ENCODE measurements at places on chromosomes 13 and 19. TPM values are rescaled to one million over a fixed set of nuclear protein-coding genes. Genes with fewer than 3 reads are reported as not detected.

The MRPL4 gene
- total RNA-seq = 129 TPM

The LAIR2 gene
- total RNA-seq = not detected

The TRPC4 gene
- total RNA-seq = 0.28 TPM

The GJB2 gene
- total RNA-seq = 5.9 TPM

The SLAIN1 gene
- 20.0 TPM for total RNA-seq

The ZNF763 gene
- total RNA-seq = 4.2 TPM

The MYO9B gene
- 47.9 TPM for total RNA-seq

The FCHO1 gene
- total RNA-seq = 3.1 TPM

The ZNF135 gene
- 14.0 TPM for total RNA-seq

GRCh38 chr19:16076958-16077611 is 790 bp downstream of the TPM4 start:
- peak; percentile 55 for DNase-seq

DNA sequence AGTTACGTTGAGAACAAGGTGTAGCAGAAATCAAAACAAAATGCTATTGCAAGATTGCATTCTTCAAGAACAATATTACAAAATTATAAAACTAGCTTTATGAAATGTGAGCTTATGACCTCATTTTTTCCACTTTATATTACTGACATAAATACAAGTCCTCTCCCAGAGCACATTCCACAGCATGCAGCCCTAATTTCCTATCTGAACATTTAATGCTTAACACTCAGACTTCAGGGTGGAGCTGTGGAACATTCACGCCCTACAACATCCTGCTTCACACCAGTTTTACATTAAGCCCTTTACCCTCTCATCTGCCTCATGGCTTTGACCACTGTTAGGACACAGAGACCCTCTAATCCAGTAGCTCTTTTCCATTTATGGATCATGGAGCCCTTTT is 65.5 kb downstream of the EPSTI1 start:
- no peak for DNase-seq

DNA sequence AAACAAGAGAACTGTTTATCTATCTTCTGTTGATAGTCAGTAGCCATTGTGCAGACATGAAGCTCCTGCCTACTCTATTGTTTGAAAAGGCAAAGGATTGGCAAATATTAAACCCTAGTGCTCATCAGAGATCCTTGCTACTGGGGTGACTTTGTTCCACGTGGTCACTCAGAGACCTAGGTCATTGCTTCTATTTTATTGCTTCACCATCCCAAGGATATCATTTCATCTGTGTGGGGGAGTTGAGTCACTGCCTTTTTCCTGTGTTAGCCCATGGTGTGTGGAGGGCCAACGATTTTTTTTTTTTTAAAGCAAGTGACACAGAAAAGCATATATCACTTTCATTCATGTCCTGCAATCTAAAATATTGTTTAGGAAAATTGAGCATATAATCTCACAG is 254.1 kb upstream of the RXFP2 start:
- peak; percentile 55 for DNase-seq

- no peak for DNase-seq
Measured at GRCh38 chr13:95231393-95231792, 69.9 kb downstream of the ABCC4 start.

GRCh38 chr13:30805603-30806011 is 70.3 kb downstream of the ALOX5AP start:
- DNase-seq = peak; percentile 84

DNA sequence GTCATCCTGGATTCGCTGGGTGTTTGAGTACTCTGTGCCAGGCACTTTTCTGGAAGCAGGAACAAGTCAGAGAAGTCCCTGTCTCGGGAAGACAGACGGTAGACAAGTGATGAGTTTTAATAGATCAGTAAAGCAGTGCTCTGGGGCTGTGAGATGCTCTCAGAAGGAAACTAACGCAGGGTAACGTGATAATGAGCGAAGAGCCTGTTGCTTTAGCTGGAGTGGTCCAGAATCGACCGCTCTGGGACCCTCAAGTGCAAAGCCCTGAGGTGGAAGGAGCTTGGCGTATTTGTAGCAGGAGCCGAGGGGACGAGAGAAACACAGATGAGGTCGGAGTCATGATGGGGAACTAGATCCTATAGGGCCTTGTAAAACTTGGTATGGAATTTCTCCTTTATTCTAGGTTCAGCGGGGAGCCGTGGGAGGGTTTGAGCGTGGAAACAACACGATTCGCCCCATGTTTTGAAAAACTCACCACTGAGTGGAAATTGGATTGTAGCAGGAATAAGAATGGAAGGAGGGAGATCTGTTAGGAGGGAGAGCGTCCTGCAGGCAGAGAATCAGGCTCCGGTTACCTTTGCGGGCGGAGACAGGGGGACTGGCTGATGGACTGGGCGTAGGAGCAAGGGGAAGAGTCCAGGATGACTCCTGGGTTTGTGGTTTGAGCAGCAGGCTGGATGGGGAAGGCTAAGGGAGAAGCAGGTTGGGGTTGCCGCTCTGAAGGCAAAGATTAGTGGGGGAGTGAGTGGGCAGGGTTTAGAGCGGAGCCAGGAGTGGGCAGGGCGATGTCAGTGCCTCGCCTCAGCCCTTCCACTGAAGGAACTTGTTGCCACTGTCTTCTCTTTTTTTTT is 763 bp downstream of the POLD1 start:
- DNase-seq = peak; percentile 27

DNA sequence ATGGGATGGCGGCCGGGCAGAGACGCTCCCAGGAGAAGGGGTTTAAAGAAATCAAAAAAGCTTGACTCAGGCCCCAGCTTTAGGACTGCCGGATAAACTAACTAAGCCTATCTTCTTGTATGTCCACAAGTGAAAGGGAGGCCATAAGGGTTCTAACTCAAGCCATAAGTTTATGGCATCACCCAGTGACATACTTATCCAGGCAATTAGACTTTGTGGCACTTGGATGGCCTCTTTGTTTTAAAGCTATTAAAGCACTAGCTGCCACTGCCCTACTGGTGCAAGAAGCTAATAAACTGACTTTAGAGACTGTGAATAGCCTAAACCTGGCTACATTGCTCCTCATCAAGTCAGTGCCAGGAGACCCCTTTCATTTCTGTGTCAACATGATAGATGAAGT is 102.0 kb downstream of the ZNF429 start:
- DNase-seq = no peak

DNA sequence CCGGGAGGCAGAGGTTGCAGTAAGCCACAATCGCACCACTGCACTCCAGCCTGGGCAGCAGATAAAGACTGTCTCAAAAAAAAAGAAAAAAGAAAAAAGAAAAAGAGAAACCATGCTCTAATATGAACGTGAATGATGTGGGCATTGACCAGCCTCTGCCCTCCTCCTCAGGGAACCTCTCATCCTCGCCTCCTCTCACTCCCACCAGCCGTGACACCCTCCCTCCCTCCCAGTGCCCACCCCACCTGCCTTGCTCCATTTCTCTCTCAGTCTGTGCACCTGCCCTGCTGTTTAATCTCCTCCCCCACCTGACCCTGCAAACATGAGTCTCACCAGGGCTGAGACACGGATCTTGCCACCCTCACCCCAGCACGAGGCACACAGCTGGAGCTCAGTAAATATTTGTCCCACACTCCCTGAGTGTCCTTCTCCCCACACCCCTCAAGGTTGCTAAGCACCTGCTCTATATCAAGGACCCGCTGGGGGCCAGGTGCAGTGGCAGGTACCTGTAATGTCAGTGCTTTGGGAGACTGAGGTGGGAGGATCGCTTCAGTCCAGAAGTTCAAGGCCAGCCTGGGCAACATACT is 7.5 kb upstream of the BCAT2 start:
- DNase-seq = no peak

DNA sequence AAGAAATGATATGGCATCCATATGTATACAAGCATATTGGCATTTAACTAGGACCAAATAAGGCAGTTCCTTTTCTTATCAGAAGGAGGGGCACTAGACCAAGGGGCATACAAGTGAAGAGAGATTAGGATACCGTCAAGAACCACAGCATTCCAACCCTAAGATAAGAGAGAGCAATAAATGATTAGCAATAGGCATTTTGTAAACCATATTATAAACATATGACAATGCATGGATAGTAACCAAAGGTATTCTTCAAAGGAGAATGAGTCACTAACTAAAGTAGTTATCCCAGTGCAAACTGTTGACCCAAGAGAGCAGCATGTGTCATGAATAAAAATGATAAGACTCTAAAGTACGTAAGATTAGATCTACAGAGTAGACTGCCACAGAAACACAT is 500.9 kb upstream of the HTR2A start:
- peak; percentile 10 for DNase-seq

GRCh38 chr19:17602872-17603510 is 47.5 kb downstream of the COLGALT1 start:
- no peak for DNase-seq

- no peak for DNase-seq
Measured at GRCh38 chr19:1654178-1654792, 1.9 kb upstream of the TCF3 start.

DNA sequence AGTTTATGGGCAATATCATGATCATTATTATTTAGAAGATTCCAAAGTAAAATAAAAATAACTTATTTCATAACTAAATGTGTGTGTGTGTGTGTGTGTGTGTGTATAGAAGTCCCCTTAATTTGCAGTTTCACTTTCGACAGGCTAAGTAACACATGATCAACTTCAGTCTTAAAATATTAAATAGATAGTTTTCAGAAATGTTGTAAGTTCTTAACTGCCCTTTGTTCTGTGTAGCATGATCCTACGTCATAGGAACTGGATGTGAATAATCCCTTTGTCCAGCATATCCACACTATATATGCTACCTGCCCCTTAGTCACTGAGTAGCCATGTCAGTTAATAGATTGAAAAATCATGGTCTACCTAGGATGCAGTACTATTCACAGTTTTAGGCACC is 1863.5 kb upstream of the PCDH20 start:
- no peak for DNase-seq

DNA sequence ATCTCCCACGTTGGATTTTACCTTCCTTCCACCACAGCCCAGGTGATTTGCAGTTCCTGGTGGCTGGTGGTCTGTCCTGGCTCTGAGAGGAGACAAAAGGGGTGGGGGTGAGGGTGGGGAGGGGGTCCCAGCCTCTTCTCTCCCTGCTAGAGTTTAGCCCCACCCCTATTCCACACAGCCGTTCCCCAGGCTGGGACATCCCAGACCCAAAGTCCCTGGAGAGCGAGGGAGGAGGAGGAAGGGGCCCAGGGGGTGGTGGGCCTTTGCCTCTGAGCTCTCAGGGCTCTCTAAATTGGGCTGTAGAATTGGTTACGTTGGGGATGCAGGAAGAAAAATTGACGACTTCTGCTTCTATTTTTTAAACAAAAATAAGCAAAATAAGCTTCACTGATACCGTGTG is 81.9 kb downstream of the SLC6A16 start:
- no peak for DNase-seq

- DNase-seq = no peak
Measured at GRCh38 chr19:29483641-29483920, 42.2 kb upstream of the VSTM2B start.

GRCh38 chr13:42007844-42008243 is 40.6 kb upstream of the DGKH start:
- peak; percentile 69 for DNase-seq

- no peak for DNase-seq
Measured at GRCh38 chr19:32308431-32309077, 36.9 kb upstream of the ZNF507 start.

DNA sequence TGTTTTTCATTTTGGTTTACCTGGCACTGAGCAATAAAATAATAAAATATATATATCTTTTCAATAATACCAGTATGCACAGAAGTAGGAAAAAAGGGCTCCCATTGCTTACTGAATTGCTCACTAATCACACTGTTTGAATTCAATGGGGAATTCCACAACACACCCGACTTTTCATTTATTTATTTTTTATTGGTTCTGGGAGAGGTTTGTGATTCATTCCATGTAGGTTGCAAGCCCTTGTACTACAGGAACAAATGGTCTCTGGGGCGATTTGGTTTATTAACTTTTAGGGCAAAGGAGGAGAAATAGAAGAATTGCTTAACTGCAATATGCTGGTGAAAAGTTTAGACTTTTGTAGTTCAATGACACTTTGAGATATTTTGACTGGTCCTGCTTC is 207.4 kb downstream of the DCT start:
- DNase-seq = no peak

DNA sequence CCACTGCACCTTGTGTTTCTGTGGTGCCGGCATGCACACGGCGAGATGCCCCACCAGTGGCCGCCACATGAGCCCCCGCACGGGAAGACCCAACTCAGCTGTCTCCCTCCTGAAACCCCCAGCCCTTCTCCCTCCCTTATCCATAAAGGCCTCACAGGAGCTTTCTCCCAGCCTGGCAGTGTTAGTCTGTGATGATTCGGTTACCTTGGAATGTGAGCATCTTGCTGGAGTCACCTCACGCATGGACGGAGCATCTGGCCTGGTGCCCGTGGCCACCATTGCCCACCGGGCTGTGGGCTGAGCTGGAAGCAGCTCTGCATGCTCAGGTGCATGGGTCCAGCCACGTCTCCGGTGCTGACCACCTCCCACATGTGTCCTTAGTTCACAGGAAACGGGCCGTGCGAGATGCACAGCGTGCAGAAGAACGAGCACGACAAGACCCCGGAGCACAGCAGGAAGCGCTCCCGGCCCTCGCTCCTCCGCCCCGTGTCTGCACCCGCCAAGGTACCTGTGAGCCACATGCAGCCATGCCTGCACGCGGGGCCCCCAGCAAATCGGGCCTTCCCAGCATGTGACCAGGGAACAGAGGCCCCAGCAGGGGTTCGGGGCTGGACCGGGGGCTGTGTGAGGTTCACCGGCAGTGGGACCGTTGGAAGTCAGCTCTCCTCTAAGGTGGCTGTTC is 22.0 kb downstream of the SIN3B start:
- DNase-seq = no peak

GRCh38 chr19:56066152-56067023 is 54.7 kb downstream of the ZNF787 start:
- peak; percentile 70 for DNase-seq

All from cardiac muscle cell (in vitro differentiated cells and primary cell).